CD4-positive, alpha-beta T cell treated with Interleukin-17A for 1 hour (primary cell): ENCODE measurements at places on chromosomes 3 and 15.

DNA sequence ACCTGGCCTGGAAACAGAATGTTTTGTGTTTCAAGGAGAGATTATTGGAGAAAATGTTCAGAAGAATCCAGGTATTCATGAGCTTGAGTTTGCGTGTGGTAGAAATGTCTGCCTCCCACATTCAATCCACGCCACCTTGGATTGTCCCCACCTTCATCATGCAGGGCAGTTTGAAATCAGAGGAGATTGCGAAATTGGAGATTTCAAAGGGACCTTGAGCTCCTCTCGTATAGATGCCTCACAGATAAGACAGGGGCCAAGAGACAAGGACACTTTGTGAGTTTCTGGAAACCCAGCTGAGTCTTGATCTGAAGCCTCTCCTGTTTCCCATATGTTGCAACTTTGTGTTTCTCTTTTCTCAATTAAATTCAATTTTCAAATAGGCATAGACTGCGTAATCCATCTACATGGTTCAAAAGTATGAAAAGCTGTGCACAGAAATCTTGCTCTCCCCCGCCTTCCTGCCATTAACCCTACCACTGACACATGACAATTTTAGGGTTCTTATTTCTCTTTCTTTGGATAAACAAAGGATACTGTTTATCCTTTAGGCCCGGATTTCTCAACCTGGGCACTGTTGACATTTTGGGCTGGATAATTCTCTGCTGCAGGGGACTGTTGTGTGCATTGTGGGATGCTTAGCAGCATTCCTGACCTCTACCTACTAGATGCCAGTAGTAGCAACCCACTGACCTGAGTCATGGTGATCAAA is 53.8 kb downstream of the CMTM8 start:
- no peak for DNase-seq

DNA sequence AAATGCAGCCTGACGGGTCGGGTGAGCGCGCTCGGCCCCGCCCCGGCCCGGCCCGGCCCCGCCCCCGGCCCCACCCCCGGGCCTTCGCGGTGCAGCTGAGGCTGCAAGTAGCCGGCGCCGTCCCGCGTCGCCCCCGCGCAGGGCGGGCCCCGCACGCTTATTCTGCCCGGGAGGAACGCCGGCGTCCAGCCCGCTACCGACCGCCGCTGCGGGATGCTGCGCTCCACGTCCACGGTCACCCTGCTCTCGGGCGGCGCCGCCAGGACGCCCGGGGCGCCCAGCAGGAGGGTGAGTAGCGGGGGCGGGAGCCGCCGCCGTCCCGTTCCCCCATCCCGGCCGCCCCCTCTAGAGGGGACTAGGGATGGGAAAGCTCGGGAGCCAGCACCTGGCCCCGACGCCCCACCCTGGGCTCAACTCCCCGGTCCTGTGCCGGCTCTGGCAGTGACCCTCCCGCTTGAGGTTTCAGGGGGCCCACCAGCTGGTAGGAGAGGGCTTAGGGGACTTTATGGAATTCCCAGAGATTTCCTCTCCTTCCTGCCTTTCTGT is at the start of gene MYZAP:
Gene MYZAP (plus strand): TSS at position 83 of the 546 bp plus-strand sequence. CDS start 131 bp downstream, at position 214.
- DNase-seq: peak; percentile 37

DNA sequence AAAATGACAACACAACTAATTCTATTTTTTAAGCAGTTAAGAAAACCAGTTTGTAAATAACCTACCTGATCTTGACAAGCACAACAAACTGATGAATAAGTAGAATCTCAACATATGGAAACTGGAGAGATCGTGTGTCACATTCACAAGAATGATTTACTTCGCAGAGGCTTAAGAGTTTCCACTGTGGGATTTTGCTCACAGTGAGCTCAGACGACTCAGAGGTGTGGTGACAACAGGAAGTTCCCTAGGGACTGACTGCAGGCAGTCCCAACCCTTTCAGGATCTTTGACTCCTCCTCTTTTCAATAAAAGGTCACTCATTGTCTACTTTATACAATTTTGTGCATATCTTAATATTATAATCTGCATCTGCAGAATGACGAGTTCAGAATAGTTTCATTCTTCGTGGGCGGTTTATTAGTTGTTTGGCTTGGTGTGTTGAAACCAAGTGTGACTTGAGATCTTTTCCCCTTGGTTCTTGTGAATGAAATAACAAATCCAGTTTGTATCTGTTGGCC is at the start of gene LIPH:
Gene LIPH (minus strand): TSS at position 231 of the 520 bp plus-strand sequence. CDS start 117 bp downstream, at position 114.
- DNase-seq: no peak

GRCh38 chr3:64048631-64049061 is 25.4 kb upstream of the PSMD6 start:
- no peak for DNase-seq

GRCh38 chr3:72447059-72447946 is 400.9 kb downstream of the SHQ1 start:
- DNase-seq: peak; percentile 93

DNA sequence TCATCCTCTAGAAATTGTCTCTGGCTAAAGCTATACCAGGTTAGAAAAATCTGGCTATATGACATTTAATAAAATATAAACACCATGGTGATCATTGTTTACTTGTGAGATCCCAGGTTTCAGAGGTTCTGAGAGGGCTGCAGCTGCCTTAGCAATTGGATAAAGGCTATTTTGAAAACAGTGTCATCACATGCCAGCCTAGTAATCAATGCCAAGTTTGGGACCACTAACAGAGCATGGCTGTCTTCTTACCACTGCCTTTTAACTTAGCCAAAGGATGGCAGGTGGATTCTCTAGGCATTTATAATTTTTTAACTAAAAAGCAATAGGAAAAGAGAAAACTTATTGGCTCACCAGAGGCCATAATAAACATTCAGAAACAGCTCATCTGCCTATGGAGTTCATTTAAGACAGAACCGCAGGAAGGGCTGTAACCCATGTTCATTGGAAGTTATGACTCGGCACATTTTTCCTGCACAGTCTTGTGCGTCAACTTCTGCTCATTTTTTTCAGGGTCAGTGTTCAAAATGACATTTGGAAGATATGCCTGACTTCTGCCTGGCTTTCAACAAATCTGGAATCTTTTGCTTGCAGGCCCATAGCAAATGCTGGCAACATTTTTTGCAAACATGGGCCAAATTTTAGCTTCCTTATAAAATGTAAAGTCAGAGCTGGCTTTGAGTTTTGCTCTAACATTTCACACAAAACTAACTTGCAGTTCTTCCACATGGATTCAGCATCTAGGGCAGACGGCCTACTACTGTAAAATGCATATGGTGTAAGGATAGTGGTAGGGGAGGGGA is 476.0 kb upstream of the TBL1XR1 start:
- no peak for DNase-seq

DNA sequence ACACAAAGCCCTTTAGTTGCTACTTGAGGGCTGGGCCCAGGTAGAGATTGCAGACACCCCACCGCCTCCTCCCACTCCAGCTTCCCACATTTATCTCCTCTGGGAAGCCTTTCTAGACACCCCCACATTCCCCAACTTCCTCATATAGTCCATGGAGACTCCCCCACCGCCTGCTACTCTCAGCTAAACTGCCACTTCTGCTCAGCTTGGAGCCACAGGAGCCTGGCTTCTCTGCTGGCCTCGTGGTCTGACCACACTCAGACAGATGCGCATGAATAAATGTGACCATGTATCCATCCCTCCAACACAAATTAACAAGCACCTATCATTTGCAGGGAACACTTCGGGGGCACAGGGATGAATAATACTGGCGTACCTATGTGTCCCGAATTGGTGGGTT is 10.5 kb upstream of the ACSBG1 start:
- DNase-seq: no peak

DNA sequence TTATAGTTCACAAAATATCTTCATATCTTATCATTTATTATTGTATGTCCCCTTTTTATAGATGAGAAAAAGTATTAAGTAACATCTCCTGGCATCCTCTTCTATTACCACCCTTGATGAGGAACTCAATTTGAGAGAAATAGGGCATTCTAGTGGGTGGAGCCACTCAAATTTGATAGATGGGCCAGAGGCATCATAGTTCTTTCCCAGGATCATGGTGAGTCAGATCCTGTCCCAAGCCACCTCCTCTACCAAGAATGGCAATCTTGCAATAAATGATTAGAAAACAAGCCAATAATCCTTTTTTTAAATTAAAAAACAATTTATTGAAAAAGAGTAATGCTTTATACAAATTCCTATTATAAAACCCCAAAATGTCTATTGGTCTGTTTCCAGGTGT is 16.8 kb downstream of the CLDN1 start:
- no peak for DNase-seq

GRCh38 chr15:78000091-78000926 is 77.2 kb downstream of the TBC1D2B start:
- peak; percentile 83 for DNase-seq

DNA sequence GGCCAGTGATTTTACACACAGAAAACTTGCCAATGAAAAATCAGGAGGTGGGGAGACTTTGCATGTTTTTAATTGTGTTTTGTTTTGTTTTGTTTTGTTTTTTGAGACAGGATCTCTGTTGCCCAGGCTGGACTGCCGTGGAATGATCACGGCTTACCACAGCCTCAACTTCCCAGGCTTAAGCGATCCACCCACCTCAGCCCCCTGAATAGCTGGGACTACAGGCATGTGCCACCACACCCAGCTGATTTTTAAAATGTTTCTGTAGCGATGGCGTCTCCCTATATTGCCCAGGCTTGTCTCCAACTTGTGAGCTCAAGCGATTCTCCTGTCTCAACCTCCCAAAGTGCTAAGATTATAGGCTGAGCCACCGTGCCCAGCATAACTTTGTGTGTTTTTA is 46.0 kb downstream of the MEIS2 start:
- no peak for DNase-seq

DNA sequence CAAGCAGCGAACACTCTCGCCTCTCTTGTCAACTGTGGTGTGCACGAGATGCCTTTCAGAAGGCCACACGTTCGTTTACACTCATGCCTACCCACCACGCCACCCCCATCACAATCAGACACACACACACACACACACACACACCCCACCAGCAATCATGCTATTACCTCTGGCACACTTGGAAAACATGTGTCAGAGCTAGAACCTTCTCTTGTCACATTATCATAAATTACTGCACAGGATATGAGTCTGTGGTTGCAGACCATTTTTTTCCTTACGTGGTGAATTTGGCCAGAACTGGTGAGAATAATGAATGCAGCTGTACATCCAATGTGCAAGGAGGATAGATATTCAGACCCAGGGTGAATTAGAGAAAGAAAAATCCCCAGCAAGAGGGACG is 52.4 kb downstream of the TRIM69 start:
- DNase-seq: peak; percentile 12

DNA sequence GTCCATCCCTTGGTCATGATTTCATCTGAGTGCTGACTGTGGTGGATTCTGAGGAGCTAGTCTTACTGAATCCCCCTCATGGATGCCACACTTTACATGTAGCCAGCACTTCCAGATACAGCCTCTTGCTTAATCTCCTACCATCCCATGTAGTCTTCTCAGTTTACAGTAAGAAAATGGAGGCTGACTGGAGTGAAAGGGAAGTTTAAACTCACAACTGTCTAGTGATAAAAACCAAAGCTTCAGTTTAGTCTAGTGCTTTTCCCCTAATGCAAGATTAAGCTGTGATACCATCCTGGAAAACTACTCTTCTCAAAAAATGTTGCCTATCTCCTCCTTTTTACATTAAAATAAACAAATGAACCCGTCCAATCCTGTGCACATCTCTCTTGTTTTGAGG is 146.8 kb upstream of the HES1 start:
- no peak for DNase-seq

GRCh38 chr3:196117809-196118208 is 35.9 kb upstream of the TFRC start:
- DNase-seq: no peak

- DNase-seq: no peak
Observed at GRCh38 chr15:68175526-68175925, 29.6 kb downstream of the CALML4 start.

- DNase-seq: peak; percentile 64
Observed at GRCh38 chr3:127673191-127674100, 694 bp downstream of the ABTB1 start.

DNA sequence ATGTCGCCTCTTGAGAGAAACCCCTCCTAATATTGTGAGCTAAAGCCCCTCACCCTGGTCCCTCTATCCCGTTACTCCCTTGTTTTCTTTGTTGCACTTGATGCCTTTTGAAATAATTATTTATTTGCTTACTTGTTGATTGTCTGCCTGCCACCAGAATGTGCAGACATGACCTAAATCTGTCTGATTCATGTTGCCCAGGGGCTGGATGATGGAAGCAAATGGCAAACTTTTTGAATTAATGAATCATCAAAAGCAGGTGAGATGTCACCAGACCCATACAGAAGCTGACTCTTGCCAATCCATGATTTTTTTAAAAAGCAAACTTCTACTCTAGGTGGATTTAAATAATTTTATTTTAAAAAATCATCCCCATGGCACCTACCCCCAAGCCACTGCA is 49.3 kb downstream of the GRIP2 start:
- no peak for DNase-seq

- DNase-seq: no peak
Observed at GRCh38 chr15:95948411-95948810, 382.1 kb upstream of the NR2F2 start.

GRCh38 chr15:100824211-100824610 is 55.4 kb upstream of the ALDH1A3 start:
- no peak for DNase-seq

- no peak for DNase-seq
Observed at GRCh38 chr3:12983319-12983718, 89.9 kb downstream of the IQSEC1 start.

DNA sequence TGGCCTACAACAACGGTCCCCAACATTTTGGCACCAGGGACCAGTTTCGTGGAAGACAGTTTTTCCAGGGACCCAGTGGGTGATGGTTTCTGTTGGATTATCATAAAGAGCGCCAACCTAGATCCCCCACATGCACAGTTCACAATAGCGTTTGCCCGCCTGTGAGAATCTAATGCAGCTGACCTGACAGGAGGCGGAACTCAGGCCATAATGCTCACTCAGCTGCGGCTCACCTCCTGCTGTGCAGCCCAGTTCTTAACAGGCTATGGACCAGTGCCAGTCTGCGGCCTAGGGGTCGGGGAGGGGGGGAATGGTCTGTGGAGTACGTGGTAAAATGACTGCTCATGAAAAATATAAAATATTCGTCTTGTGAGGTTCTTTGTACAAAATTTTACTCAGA is 518.5 kb upstream of the CADM2 start:
- no peak for DNase-seq

DNA sequence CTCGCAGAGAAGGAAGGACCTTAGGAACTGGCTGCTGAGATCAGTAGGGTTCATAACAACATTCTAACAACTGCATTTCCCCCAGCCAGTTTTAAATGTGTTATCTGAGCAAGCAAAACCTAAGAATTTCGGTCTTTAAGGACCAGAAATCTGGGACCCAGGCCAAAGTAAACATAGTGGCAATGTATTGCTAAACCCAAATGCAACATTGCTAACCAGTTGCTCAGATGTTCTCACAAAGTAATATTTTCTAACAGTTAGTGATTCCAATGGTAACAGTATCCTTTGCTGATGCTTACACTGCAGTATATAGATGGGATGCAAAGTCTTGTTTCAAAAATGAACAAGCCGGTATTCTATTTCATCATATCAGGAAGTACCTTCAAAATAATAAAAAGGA is 254.3 kb downstream of the RYR3 start:
- no peak for DNase-seq

- peak; percentile 49 for DNase-seq
Observed at GRCh38 chr3:31567036-31567435, 34.3 kb downstream of the STT3B start.
